ENCODE measurements at places on chromosomes 3 and 15.

DNA sequence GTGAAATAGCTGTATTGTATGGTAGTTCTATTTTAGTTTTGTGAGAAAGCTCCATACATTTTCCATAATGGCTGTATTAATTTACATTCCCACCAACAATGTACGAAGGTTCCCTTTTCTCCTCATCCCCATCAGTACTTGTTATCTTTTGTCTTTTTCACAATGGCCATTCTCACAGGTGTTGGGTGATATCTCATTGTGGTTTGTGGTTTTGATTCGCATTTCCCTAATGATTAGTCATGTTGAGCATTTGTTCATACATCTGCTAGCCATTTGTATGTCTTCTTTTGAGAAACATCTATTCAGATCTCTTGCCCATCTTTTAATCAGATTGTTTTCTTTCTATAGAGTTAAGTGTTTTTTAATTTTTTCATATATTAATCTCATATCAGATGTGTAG lies 931.9 kb downstream of the IGSF11 start:
- DNase-seq = no peak

DNA sequence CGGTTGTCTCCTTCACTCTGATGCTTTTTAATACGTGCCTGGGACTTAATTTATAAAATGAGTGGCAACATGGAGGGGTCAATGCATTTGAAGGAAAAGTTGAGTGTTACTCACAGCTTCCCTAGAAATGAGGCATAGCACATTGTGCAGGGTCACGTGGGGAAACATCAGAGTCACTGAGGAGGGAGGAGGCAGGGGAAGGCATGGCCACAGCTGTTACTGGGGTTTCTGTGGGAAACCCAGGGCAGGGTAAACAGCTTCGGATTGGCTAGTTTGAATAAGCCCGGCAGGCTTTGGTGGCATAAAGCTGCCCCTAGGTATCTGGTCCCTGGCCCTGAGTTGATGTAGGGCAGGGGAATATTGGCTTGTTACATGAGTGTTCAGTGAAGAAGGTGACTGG lies 98.9 kb upstream of the ST8SIA2 start:
- peak; percentile 70 for DNase-seq

- peak; percentile 82 for DNase-seq
Measured at GRCh38 chr3:131218196-131218595, 163.4 kb upstream of the NUDT16 start.

DNA sequence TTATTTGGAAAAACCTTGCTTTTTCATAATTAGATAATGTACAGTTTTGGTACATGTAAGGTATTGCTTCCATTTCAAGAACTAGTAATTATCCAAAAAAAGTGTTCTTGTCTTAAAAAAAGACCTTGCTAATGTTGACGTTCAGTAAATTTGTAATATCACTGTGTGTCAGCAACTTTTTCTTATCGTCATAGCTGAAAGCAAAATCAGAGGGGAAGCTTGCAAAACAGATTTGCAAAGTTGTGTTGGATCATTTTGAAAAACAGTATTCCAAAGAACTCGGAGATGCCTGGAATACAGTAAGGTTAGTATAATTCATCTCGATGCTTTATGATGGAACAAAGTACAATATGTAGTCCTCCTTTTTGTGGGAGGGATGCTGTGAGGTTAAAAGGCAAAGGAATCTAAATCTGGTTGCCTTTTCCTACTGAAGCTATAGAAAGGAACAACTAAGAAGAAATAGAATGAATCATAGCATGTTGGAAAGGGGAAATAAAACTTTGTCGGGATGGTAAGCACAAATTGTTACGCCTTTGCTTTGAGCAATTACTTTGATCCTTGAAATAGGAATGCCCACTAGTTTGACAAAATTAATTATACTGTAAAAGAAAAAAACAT lies 1.5 kb downstream of the NSUN3 start:
- no peak for DNase-seq

- DNase-seq = no peak
Measured at GRCh38 chr15:68352401-68353062, 75.0 kb downstream of the FEM1B start.

GRCh38 chr3:52841981-52842340 lies 7.1 kb upstream of the MUSTN1 start:
- no peak for DNase-seq

- DNase-seq = no peak
Measured at GRCh38 chr3:64825404-64826120, 137.8 kb upstream of the ADAMTS9 start.
